ENCODE measurements at places on chromosomes 11 and 22.

GRCh38 chr11:104043678-104044239 is 7.3 kb downstream of the DDI1 start:
- DNase-seq = no peak

DNA sequence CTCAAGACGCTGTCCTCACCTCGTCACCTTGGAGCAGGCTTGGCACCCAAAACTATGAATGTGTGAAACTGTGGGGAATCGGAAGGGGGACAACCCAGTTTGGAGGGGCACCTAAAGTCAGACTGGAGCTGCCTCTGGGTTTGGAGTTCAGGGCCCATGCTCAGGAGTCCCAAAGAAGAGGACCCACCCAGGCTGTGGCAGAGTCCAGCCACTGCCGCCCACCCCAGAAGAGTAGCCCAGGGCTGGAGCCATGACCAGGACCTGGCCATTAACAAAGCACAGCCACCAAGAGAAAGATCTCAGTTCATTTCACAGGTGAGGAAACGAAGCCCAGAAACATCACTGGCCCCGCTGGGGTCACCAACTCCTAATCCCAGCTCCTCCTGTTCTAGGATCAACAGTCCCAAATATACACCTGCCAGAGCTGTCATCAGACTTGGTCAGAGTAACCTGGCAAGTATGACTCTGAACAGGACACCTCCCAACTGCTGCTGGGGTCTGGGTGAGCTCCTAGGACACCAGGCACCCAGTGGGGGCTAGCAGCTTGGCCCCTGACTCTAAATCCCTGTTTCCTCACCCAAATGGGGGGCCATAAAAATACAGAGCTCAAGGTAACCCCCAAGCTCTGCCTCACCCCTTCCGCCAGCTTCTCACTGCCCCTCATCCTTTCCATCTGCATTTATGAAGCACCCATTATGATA is 2.7 kb downstream of the RAB3IL1 start:
- DNase-seq = no peak

- no peak for DNase-seq
Observed at GRCh38 chr22:28115426-28115825, 196.4 kb upstream of the PITPNB start.

DNA sequence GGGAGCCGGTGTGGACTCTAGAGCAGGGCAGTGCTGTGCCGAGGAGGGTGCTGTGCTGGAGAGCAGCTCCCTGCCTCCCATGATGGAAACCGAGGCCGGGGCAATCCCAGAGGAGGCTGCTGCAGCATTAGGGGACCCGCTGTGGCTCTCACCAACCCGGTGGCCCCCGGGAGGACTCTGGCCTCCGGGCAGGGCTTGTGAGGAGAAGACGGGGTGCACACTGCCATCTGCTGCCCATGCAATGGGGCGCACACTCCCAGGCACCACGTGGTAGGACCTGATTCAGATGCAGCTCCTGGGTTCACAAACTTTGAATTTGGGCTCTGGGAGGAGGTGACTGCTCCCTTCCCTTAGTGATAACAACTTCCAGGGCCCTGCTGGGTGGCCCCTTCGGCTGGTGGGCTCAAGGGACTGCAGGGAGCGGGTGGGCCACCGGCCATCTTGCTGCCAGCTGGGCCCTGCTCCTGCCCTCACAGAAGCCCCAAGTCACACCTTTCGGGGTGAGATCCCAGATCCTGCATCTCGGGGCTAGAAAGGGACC is 93.8 kb upstream of the FGF3 start:
- no peak for DNase-seq

DNA sequence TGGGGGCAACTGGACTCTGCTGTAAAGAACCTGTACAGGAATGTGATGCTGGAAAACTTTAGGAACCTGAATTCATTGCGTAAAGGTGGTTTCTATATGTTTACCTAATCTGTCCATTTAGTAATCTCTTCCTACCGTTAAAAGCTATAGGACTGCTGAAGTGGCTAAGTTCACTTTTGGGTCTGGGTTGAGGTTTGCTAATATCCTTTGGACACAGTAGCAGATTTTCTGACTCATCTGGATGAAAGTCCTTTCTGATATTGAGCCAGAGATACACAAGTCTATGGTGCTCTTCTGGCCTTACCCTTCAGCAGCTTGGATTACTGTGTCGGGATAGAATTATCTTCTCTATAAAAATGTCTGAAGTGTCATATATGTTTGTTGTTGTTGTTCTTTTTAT is 16.9 kb downstream of the ZNF215 start:
- DNase-seq = no peak

- no peak for DNase-seq
Observed at GRCh38 chr22:50136581-50137015, 33.9 kb upstream of the PANX2 start.

GRCh38 chr22:45969414-45969799 is 7.6 kb downstream of the WNT7B start:
- no peak for DNase-seq

DNA sequence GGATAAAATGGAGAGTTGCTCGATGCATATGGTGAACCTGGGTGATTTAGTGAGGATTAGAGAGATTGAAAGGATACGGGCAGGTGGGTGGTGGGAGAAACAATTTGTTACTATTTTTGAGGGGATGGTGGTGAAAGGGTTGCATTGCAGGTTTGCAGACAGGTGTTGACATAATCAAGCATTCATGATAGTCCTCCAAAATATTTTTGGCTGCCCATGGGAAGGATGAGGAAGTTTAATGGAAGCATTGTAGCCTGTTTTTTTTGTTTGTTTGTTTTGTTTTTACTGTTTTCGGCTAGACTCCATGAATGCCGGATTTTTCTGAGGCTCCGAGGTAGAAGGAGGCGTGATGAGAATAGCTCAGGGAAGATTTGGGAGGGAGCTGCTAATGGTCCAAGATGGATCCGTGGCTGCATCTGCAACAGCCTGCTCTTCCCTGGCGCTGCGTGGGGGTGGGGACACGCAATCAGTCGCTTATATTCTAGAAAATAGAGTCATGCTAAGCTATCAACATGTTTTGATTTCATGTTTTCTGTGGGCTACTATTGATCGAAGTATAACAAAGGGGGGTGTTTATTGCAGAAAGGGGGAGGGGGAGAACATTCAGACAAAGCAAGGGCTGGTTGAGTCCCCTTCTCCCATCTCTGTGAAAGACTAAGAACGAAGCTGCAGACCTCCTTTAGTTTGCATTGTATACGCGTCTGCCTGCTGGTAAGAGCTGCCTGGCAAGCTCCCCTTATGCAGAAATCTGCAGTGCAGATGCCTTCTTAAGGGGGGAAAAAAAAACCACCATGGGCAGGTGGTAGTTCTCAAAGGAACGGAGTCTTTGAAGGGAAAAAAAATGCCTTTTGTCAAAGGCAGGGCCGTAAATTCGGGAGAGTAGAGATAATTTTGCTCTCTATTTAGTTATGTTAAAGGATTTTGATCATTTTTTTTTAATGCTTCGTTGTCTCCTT is 1.0 kb downstream of the RTN3 start:
- no peak for DNase-seq

DNA sequence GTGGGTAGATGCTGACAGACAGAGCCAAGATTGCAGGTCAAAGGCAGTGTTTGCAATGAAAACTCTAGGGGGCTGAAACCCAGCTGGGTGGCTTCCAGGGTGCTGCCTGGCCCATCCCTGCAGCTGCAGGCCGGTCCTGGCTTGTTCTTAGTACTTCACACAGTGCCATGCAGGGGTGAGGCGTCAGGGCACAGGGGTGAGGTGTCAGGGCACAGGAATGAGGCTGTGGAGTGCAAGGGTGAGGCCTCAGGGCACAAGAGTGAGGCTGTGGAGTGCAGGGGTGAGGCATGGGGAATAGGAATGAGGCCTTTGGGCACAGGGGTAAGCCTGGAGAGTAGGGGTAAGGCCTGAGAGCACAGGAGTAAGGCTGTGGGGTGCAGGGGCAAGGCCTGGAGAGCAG is 337.6 kb downstream of the TBC1D22A start:
- no peak for DNase-seq

GRCh38 chr11:30451167-30451566 is 128.3 kb downstream of the ARL14EP start:
- DNase-seq = no peak

- no peak for DNase-seq
Observed at GRCh38 chr11:132620423-132620822, 911.9 kb downstream of the OPCML start.

- no peak for DNase-seq
Observed at GRCh38 chr11:62000539-62001446, 33.4 kb upstream of the FTH1 start.

DNA sequence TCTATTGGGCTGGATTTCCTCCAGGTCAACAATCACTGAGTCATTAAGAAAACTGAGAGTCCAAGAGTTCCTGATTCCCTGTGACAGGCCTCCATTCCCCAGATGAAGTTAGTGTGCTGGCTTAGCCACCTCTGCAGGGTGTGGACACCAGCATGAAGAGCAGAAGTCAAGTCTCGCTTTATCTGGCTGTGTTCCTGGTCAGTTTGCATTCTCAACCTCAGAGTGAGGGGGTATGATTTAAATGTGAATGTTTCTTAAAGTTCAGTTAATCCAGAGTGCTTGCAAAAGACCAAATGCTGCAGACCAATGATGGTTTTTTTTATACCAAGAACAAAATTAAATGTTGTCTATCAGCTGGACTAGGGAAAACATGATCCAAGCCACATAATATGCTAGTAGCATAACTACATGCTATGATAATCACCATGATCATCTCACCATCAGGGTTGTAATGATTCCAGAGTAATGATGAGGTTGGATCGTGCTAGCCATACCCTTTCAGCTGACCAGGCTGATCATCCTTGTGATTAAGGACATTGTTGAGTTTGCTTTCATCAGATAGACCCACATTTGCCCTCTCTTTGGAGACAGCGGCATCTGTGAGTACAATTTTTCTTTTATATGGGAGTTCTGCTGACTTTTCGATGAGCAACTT is 145.8 kb upstream of the ARHGAP20 start:
- DNase-seq = peak; percentile 63

DNA sequence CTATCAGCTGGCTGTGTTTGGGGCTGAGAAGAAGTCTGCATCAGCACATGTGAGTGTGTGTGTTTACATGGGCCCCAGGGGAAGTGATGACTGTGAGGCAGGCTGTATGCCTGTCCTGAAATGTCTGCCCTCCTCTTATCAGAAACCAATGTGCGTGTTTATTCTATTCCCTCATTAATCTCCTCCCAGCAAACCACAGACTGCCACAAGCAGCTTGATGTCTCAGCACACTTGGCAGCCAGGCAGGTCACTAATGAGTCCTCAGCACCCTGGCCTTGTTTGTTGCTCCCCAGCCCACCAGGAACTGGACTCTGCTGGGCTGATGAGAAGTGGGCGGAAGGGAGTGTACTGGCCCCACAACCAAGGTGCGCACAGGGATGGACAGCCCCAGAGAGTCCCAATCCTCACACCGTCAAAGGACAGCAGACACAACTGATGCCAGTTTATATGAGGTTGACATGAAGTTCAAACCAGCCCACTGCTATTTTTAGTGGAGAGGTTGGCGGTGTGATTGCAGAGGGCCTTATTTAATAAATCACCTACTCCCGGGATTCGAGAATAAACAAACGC is 225.8 kb downstream of the ETS1 start:
- no peak for DNase-seq

DNA sequence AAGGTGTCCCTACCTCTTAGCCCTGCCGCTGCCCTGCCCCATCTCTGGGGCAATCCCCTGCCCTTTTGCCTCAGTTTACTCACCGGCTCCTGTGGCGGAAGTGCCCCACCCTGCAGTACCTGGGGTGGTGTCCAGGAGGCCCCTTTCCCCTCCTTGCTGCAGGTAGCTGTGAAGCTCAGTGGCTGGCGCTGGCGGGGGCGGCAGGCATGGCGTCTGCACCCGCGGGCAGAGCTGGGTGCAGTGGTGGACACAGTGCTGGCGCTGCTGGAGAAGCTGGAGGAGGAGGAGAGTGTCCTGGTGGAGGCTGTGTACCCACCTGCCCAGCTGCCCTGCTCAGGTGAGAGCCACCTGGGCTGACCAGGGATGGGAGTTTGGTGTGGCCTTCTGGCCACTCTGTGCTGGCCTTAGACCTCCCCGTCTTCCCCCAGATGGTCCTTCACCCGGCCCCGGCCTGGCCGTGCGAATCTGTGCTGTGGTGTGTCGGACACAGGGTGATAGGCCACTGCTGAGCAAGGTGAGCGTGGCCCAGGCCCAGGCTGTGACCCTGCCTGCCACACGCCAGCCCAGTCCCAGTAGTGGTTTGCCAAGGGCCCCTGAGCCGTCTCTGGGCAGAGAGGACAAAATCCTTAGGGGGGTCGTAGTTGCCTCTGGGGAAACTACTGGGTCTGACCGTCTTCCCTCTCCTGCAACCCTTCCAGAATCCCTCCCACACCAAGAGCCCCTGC is 4.0 kb downstream of the CARNS1 start:
- DNase-seq = no peak

- no peak for DNase-seq
Observed at GRCh38 chr22:30274437-30274812, 7.8 kb upstream of the OSM start.
